T-cell (primary cell): ENCODE measurements at places on chromosomes 2 and 18.

GRCh38 chr2:60945341-60945740 lies 64.0 kb downstream of the REL start:
- H3K4me3 ChIP-seq = no peak overlapping the region
- DNase-seq = no peak
- H3K36me3 ChIP-seq = no peaks in the 10 kb centered on the region
- H3K4me1 ChIP-seq = no peaks in the 10 kb centered on the region
- no peaks in the 10 kb centered on the region for H3K27me3 ChIP-seq

GRCh38 chr18:24530630-24531111 lies 70.2 kb downstream of the HRH4 start:
- H3K27ac ChIP-seq = no peak overlapping the region
- H3K36me3 ChIP-seq = no peaks in the 10 kb centered on the region
- peaks cover 11% of the 10 kb centered on the region for H3K27me3 ChIP-seq
- no peak for DNase-seq
- H3K4me3 ChIP-seq = no peak overlapping the region

- DNase-seq = no peak
- H3K27ac ChIP-seq = peak overlapping the region; percentile 73
- no peaks in the 10 kb centered on the region for H3K27me3 ChIP-seq
- peaks cover 3% of the 10 kb centered on the region for H3K36me3 ChIP-seq
Measured at GRCh38 chr2:102366406-102367112, 11.0 kb downstream of the IL18R1 start.

- no peaks in the 10 kb centered on the region for H3K27me3 ChIP-seq
- H3K4me3 ChIP-seq = no peak overlapping the region
- no peak overlapping the region for H3K27ac ChIP-seq
- no peaks in the 10 kb centered on the region for H3K36me3 ChIP-seq
- no peak for DNase-seq
- H3K4me1 ChIP-seq = no peaks in the 10 kb centered on the region
Measured at GRCh38 chr2:55876429-55877086, 47.0 kb downstream of the EFEMP1 start.

- H3K4me1 ChIP-seq = no peaks in the 10 kb centered on the region
- H3K27ac ChIP-seq = no peak overlapping the region
- no peaks in the 10 kb centered on the region for H3K36me3 ChIP-seq
- no peak overlapping the region for H3K4me3 ChIP-seq
- no peak for DNase-seq
- H3K27me3 ChIP-seq = no peaks in the 10 kb centered on the region
Measured at GRCh38 chr18:3993941-3994687, 461.0 kb downstream of the DLGAP1 start.

- H3K27me3 ChIP-seq = peaks cover 15% of the 10 kb centered on the region
- H3K36me3 ChIP-seq = no peaks in the 10 kb centered on the region
- no peak for DNase-seq
- no peaks in the 10 kb centered on the region for H3K4me1 ChIP-seq
- no peak overlapping the region for H3K27ac ChIP-seq
Measured at GRCh38 chr2:29528891-29529520, 392.4 kb downstream of the ALK start.

GRCh38 chr18:64416990-64417389 lies 268.1 kb upstream of the LINC00305 start:
- DNase-seq = no peak
- H3K4me3 ChIP-seq = no peak overlapping the region
- H3K27ac ChIP-seq = no peak overlapping the region
- H3K4me1 ChIP-seq = no peaks in the 10 kb centered on the region
- H3K36me3 ChIP-seq = no peaks in the 10 kb centered on the region

DNA sequence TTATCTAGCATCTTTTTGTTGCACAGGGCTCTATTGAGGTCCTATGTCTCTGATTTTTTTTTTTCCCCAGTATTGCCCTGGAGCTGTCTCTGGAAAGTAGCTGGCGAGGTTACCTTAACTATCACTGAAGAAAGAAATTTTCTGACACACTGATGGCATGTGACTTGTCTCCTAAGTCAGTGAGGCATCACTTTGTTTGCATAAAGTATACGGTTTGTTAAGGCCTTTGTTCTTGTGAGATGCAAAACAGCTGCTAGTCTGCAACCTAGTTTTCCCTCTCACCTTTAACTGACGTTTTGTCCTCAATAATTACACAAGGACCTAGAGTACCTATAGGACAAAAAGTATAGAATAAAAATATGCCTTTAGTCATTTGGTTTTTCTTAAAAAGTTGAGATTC lies 41.8 kb downstream of the UBXN4 start:
- H3K27me3 ChIP-seq = no peaks in the 10 kb centered on the region
- no peak overlapping the region for H3K27ac ChIP-seq
- no peak overlapping the region for H3K4me3 ChIP-seq
- no peaks in the 10 kb centered on the region for H3K4me1 ChIP-seq
- no peak for DNase-seq
- H3K36me3 ChIP-seq = peaks cover 9% of the 10 kb centered on the region

GRCh38 chr2:199760574-199760973 lies 90.4 kb downstream of the FTCDNL1 start:
- no peak overlapping the region for H3K4me3 ChIP-seq
- H3K27ac ChIP-seq = no peak overlapping the region
- H3K36me3 ChIP-seq = no peaks in the 10 kb centered on the region
- DNase-seq = no peak
- peaks cover 3% of the 10 kb centered on the region for H3K27me3 ChIP-seq
- H3K4me1 ChIP-seq = no peaks in the 10 kb centered on the region

GRCh38 chr2:84880645-84881521 lies at the start of gene TRABD2A:
TSS of gene TRABD2A (minus strand) at chr2:84881084. CDS start at chr2:84881039, 45 bp downstream.
- no peaks in the 10 kb centered on the region for H3K36me3 ChIP-seq
- peak within 1 kb of the TSS; percentile 99 for H3K4me3 ChIP-seq
- peaks cover 17% of the 10 kb centered on the region for H3K4me1 ChIP-seq
- no peaks in the 10 kb centered on the region for H3K27me3 ChIP-seq
- DNase-seq = peak; percentile 54
- peak within 1 kb of the TSS; percentile 75 for H3K27ac ChIP-seq

- H3K27me3 ChIP-seq = no peaks in the 10 kb centered on the region
- H3K27ac ChIP-seq = no peak overlapping the region
- no peaks in the 10 kb centered on the region for H3K36me3 ChIP-seq
- peaks cover 22% of the 10 kb centered on the region for H3K4me1 ChIP-seq
Measured at GRCh38 chr2:237424544-237424943, 10.6 kb upstream of the COL6A3 start.

- peak; percentile 72 for DNase-seq
- H3K4me1 ChIP-seq = peaks cover 29% of the 10 kb centered on the region
- peak within 1 kb of the TSS; percentile 93 for H3K4me3 ChIP-seq
- peaks cover 49% of the 10 kb centered on the region for H3K36me3 ChIP-seq
Measured at GRCh38 chr2:241102239-241102803, at the start of gene MTERF4. TSS of gene MTERF4 (minus strand) at chr2:241102287. CDS start at chr2:241102273, 14 bp downstream.

DNA sequence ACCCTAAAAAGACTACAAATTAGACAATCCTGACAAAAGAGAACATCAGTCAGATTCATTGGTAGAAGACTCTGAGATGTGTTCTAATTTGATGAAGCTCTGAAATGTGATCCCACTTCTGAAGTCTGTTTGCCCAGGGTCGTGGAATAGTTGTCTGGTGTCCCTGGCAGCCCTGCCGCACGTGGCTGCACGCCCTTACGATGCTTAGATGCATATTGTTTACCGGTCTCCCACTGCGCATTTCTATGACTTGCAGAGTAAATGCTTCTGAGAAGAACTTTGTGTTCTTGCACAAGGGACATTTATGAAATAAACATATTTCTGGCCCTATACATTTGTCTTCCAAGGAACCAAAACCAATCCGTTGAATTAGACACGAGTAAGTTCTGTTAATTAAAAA lies 243.2 kb downstream of the BABAM2 start:
- no peak for DNase-seq
- no peaks in the 10 kb centered on the region for H3K27me3 ChIP-seq
- H3K36me3 ChIP-seq = peaks cover 3% of the 10 kb centered on the region
- H3K4me1 ChIP-seq = peaks cover 10% of the 10 kb centered on the region

DNA sequence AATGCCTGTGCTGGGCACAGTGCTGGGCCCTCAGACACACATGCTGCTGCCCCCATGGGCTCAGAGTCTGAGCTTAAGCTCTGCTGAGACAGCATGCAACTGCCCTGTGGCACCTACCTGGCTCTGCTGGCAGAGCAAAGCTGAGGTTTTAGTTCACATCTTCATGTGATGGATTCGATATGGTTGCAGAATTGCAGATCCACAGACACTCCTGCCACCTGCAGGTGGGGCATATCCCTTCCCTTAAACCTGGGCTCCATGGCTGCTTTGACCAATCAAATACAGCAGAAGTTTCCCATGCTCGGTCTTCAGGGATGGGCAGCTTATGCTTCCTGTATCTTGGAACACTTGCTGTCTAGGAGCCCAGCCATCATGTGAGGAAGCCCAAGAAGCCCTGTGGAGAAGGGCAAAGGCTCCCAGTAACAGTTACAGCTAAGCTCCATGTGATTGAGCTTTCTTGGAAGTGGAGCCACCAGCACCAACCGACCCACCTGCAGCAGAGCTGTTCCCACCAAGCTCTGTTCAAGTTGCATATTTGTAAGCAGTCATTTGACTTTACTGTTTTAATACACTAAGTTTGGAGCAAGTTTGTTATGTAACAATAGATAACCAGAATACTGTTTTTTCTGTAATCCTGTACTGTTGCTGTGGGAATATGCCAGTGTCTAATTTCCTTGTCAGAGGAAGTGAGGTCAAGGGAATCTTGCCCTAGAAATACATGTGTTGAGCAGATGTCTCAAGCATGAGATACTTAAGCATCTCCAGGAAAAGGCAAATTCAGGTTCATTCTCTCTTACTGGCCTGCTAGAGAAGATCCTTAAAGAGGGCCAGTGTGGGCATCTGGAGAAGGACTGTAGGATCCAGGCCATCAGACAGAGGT lies 79.3 kb downstream of the SH3RF3 start:
- peaks cover 2% of the 10 kb centered on the region for H3K36me3 ChIP-seq
- peaks cover 9% of the 10 kb centered on the region for H3K4me1 ChIP-seq
- no peak overlapping the region for H3K4me3 ChIP-seq
- H3K27me3 ChIP-seq = peaks cover 54% of the 10 kb centered on the region
- H3K27ac ChIP-seq = no peak overlapping the region

DNA sequence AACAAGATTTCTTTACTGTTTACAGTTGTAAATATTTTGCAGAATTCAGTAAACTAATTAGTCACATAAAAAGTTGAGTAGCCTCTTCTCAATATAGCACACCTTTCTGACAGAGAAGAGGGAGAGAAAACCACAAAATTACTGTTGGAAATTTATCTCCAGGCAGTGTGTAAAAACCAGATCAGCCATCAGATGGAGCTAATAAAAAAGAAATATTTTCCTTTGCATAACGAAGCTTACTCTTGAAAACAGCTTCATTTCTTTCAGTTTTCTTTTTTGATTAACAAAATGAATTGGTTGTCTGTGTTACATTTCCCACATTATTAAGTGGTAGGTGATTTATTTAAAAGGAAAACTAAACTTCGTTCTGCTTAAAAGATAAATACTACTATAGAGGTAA lies 259.3 kb upstream of the KCNJ3 start:
- H3K36me3 ChIP-seq = no peaks in the 10 kb centered on the region
- no peaks in the 10 kb centered on the region for H3K27me3 ChIP-seq
- H3K27ac ChIP-seq = no peak overlapping the region
- DNase-seq = no peak
- no peaks in the 10 kb centered on the region for H3K4me1 ChIP-seq

- H3K27me3 ChIP-seq = no peaks in the 10 kb centered on the region
- DNase-seq = no peak
- no peaks in the 10 kb centered on the region for H3K36me3 ChIP-seq
Measured at GRCh38 chr2:7813541-7814292, 868.1 kb upstream of the ID2 start.

DNA sequence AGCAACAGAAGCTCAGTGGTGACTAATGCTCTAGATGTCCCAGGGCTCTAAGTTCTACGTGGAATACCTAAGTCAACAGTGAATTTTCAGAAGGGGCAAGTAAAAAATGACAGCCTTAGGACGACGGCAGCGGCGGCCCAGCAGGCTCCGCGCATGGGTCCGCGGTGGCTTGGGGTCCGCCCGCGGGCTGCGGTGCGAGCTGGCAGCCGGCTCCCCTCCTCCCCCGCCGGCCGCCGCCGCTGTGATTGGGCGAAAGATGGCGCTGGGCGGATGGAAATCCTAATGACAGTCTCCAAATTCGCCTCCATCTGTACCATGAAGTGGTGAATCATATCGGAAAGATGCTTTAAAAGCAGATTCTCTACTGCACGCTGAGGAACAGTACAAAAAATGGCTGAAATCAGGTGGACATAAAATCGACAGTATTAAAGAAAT lies 74.7 kb downstream of the HNRNPLL start:
- H3K4me3 ChIP-seq = no peak overlapping the region
- no peaks in the 10 kb centered on the region for H3K4me1 ChIP-seq
- DNase-seq = no peak
- no peaks in the 10 kb centered on the region for H3K36me3 ChIP-seq
- H3K27me3 ChIP-seq = no peaks in the 10 kb centered on the region

DNA sequence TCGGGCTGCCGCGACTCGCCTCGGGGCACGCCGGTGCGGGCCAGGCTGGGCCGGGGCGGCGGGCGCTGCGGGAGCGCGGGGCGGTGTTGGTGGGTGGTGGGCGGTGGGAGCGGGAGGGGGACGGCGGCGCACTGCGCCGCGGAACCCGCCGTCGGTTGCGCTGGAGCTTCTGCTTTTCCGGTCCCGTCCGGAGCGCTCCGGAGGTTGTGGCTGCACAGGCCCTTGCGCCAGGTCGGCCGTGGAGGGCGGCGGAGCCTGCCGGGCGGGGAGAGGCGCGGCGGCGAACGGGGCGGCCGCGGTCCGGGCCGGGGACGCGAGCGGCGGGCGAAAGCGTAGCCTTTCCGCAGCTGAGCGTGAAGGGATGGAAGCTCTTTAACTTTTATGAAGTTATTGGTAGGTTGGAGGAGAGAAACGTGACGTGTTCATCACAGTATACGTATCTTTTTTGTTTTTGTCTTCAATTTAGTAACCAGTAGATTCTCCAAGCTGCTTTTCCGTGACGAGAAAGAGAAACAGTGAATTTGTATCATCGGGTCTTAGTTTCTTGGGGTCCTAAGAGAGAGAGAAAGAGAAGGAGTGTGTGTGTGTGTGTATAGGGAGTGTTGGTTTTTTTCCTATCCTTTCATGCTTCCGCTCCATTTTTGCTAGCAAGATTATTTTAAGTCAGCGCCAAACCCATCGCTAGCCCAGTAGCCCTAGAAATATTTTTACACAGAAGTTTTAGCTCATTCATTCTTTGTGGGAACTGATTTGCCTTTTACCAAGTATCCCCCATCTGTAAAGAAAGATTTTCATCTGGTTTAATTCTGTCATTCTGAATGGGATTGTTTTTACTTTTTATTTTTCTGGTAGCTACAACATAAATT lies 535 bp downstream of the ATG4B start:
- H3K4me1 ChIP-seq = peaks cover 13% of the 10 kb centered on the region
- H3K27me3 ChIP-seq = peaks cover 2% of the 10 kb centered on the region
- no peak overlapping the region for H3K27ac ChIP-seq
- peaks cover 14% of the 10 kb centered on the region for H3K36me3 ChIP-seq

- H3K4me1 ChIP-seq = no peaks in the 10 kb centered on the region
- H3K36me3 ChIP-seq = no peaks in the 10 kb centered on the region
- H3K4me3 ChIP-seq = no peak overlapping the region
Measured at GRCh38 chr18:44823286-44823685, 142.6 kb downstream of the SETBP1 start.
